MCF 10A (cell line): ENCODE measurements at places on chromosomes 7 and 10. TPM values are rescaled to one million over a fixed set of nuclear protein-coding genes. Genes with fewer than 3 reads are reported as not detected.

CUZD1 gene
- 0.91 and 1.1 TPM in 2 replicates for total RNA-seq

DLX6 gene
- total RNA-seq: not detected in 2 replicates

TMEM213 gene
- not detected in 2 replicates for total RNA-seq

HTR5A gene
- not detected in 2 replicates for total RNA-seq

GPR141 gene
- 2.4 and 2.8 TPM in 2 replicates for total RNA-seq

THSD7A gene
- total RNA-seq: not detected in 2 replicates

TMEM106B gene
- total RNA-seq: 33.7 and 41.7 TPM in 2 replicates

LIPK gene
- not detected in 2 replicates for total RNA-seq

PLCE1 gene
- 0.22 and 0.23 TPM in 2 replicates for total RNA-seq

EVX1 gene
- total RNA-seq: not detected in 2 replicates

TMEM139 gene
- total RNA-seq: 8.1 and 9.2 TPM in 2 replicates

MMD2 gene
- total RNA-seq: not detected in 2 replicates
